Caco-2 (cell line): ENCODE measurements at places on chromosomes 11 and 22. TPM values are rescaled to one million over a fixed set of nuclear protein-coding genes. Genes with fewer than 3 reads are reported as not detected.

The MRTFA gene
- total RNA-seq, result 38.7 and 44.8 TPM in 2 replicates

DNA sequence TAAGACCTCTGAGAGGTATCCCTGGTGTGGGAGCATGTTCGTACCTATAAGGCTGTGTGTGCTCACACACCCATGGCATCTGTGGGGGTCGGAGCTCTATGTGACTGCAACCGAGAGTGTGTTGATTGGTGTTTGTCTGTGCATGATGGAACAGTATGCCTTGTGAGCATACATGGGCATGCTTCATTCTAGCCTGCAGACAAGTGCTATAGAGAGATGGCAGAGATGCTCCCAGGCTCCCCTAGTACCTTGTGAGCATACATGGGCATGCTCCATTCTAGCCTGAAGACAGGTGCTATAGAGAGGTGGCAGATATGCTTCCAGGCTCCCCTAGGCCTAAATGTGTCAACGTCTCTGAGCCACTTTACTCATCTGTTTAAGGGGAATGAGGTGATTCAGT, 447.5 kb downstream of the INSC start:
- no peak overlapping the region for H3K4me3 ChIP-seq
- no peaks in the 10 kb centered on the region for H3K27me3 ChIP-seq
- no peak for DNase-seq
- no peak overlapping the region for H3K27ac ChIP-seq

- H3K27ac ChIP-seq, result no peak overlapping the region
- H3K4me1 ChIP-seq, result no peaks in the 10 kb centered on the region
- no peaks in the 10 kb centered on the region for H3K36me3 ChIP-seq
- no peak overlapping the region for H3K4me3 ChIP-seq
- DNase-seq, result no peak
Measured at GRCh38 chr11:65150509-65151299, 16.4 kb upstream of the SYVN1 start.

DNA sequence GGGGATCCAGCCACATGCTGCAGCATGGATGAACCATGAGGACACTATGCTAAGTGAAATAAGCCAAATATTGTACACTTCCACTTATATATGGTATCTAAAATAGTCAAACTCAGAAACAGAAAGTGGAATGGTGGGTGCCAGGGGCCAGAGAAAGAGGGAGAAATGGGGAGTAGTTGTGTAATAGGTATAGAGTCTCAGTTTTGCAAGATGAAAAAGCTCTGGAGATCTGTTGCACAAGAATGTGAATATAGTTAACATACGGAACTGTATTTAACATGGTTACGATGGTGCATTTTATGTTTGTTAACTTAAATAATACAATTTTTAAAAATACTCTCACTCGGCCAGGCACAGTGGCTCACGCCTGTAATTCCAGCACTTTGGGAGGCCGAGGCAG, 21.2 kb downstream of the GDPD5 start:
- H3K27me3 ChIP-seq, result no peaks in the 10 kb centered on the region
- H3K27ac ChIP-seq, result no peak overlapping the region
- peaks cover 29% of the 10 kb centered on the region for H3K4me1 ChIP-seq
- no peak for DNase-seq

DNA sequence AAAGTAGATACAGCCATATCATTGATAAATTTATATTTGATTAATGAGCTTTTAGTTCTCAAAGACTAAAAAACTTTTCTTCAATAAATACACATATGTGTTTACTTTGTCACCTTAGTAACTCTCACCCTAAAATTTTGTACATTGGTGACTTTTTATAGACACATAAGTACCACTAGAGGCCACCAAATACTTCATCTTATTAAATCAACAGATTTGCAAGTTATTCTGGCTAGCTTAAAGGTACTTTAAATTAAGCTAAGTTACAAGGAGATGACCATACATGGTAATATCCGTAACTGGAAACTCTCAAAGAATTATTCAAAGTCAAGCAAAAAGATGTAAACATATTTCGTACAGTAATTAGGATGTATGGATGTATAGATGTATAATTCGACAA, 112.2 kb downstream of the SBF2 start:
- no peaks in the 10 kb centered on the region for H3K36me3 ChIP-seq
- H3K27me3 ChIP-seq, result no peaks in the 10 kb centered on the region
- DNase-seq, result no peak
